ENCODE measurements at places on chromosomes 7 and 10.

DNA sequence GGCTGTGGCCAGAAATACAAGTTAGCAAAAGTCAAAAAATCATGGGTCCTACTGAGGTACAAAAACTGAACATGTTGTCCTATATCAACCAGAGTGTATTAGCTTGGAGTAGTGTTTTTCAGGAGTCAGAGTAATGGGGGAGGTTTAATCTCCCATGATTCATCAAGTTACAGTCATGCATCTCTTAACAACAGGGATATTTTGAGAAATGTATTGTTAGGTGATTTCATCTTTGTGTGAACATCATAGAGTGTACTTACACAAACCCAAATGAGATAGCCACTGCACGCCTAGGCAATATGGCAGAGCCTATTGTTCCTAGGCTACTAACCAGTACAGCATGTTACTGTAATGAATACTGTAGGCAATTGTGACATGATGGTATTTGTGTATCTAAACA lies 14.9 kb upstream of the TES start:
- DNase-seq: no peak

DNA sequence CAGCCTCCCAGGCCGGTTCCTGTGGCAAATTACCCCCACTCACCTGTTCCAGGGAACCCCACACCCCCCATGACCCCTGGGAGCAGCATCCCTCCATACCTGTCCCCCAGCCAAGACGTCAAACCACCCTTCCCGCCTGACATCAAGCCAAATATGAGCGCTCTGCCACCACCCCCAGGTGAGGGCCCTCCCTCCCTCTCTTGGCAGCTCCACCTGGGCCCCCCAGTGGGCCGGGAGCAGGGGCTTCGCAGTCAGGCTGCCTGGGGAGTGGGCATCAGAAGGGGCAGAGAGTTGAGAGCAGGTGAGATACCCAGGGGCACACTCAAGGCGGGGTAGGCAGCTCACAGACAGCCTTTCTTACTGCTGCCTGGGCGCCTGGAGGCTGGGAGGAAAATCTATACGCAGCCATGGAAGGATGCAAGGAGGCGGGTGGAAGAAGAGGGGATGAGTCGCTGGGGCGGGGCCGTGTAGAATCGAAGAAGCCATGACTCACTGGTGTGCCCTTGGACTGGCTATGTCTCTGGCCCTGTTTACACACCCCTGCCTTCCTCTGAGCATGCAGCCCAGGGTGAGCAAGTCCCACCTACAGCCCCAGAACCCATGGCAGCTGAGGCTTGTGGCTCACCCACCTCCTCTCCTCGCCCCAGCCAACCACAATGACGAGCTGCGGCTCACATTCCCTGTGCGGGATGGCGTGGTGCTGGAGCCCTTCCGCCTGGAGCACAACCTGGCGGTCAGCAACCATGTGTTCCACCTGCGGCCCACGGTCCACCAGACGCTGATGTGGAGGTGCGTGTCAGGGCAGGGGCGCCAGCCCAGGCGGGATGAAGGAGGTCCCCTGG lies 48.6 kb upstream of the PPIF start:
- DNase-seq: no peak

- DNase-seq: no peak
Observed at GRCh38 chr10:79146611-79147130, 77.9 kb downstream of the ZMIZ1 start.

DNA sequence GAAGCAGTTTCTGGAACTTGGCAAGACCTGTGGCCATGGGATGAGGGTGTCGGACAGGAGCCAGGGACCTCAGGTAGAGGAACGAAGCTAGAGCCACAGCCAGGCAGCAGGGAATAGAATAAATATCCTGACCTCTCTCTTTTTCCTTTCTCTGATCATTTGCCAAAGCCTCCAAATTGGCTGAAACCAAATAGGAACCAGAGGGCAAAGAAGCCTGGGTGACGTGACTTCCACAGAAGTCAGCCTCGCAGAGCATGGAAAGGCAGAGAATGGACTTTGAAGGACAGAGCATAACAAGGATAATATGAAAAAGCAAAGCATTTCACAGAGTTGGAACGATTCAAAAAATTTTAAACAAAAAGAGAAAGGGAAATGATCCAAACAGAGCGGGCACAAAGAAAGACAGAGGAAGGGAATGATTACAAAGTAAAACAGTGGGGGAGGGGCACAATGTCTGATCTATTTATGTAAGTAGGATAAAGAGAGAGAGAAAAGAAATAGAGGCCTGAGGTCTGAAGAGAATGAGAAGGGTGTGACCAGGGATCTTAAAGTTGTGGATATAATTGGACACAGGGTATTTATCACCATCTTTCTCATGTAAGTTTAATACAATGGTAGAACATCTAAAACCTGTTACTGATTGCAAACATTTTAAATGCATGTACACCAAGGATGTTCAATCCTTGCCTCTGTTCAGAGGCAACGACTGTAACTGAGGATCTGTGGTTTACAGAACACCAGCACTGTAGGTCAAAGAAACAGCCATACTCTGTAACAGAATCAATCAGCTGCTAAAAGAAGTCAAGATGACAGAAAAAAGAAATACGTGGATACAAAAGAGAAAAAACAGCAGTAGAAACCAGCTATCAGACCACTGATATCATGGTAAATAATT lies 4.5 kb upstream of the ZEB1 start:
- no peak for DNase-seq

DNA sequence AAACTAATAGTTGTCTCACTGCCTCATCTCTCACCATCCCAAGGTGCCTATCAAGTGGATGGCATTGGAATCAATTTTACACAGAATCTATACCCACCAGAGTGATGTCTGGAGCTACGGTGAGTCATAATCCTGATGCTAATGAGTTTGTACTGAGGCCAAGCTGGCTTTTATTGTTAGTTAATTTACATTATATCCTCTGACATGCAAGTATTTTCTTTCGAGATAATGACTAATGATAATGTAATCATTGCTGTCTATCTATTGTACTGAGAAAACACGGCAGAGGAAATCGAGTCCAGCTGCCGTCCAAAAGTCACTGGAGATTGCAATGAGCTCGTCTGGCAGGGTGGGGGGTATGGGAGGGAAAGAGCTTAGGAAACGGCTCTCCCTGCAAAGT lies 172.4 kb upstream of the LANCL2 start:
- DNase-seq: no peak

Measured in cortex of kidney (tissue), 1 donor.